ENCODE measurements at places on chromosomes 11 and 22.

GRCh38 chr11:80155412-80156017 lies 714.7 kb upstream of the TENM4 start:
- H3K36me3 ChIP-seq: no peaks in the 10 kb centered on the region
- H3K27ac ChIP-seq: no peak overlapping the region
- DNase-seq: no peak
- no peaks in the 10 kb centered on the region for H3K4me1 ChIP-seq
- H3K4me3 ChIP-seq: no peak overlapping the region

- DNase-seq: no peak
- H3K4me3 ChIP-seq: no peak overlapping the region
- peaks cover 14% of the 10 kb centered on the region for H3K4me1 ChIP-seq
- H3K27me3 ChIP-seq: no peaks in the 10 kb centered on the region
Observed at GRCh38 chr11:66333896-66334604, 2.2 kb downstream of the RIN1 start.

GRCh38 chr11:124800226-124800929 lies at the start of gene MSANTD2:
Gene MSANTD2 (minus strand): TSS chr11:124800406. CDS start chr11:124800380, 26 bp downstream.
- H3K4me3 ChIP-seq: peak within 1 kb of the TSS; percentile 91
- peaks cover 9% of the 10 kb centered on the region for H3K4me1 ChIP-seq
- H3K27me3 ChIP-seq: no peaks in the 10 kb centered on the region
- peak within 1 kb of the TSS; percentile 95 for H3K27ac ChIP-seq

GRCh38 chr11:69366591-69366990 lies 72.6 kb downstream of the MYEOV start:
- H3K36me3 ChIP-seq: no peaks in the 10 kb centered on the region
- no peak overlapping the region for H3K27ac ChIP-seq
- DNase-seq: peak; percentile 6
- no peaks in the 10 kb centered on the region for H3K4me1 ChIP-seq

GRCh38 chr11:43756575-43756974 lies 76.0 kb downstream of the HSD17B12 start:
- H3K27me3 ChIP-seq: no peaks in the 10 kb centered on the region
- no peak for DNase-seq
- H3K36me3 ChIP-seq: no peaks in the 10 kb centered on the region
- no peak overlapping the region for H3K4me3 ChIP-seq
- no peaks in the 10 kb centered on the region for H3K4me1 ChIP-seq
- no peak overlapping the region for H3K27ac ChIP-seq

DNA sequence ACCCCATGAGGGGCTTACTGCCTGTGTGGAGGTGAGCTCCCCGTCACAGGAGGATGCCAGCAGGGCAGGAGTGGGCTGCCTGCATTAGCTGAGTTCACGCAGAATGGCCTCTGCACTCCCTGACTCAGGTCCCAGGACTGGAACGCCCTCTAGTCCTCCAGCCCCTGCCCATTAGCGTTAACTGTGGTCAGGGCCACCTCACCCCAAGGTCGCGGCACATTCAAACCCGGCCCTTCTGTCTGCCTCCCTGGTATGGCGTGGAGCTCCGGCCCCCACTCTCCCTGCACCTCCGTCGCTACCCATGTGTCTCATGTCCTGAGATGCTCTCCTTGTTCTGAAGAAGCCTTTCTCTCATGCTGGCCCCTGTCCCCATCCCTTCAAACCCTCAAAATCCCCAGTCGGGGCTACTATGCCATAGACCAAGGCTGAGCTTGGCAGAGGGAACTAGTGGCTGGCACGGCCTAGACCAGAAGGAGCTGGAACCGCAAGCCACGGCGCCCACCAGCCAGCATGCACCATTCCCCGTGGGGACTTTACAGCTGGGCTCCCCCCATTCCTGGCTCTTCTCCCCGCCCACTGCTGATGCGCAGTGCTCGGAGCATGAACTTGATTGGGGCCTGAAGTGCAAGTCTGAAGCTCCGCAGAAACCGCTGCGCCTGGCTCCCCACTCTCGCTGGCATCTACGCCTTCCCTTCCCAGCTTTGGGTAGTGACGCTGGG lies 79.5 kb upstream of the RTL6 start:
- no peak overlapping the region for H3K4me3 ChIP-seq
- H3K27me3 ChIP-seq: no peaks in the 10 kb centered on the region
- peaks cover 4% of the 10 kb centered on the region for H3K4me1 ChIP-seq
- H3K27ac ChIP-seq: no peak overlapping the region
- H3K36me3 ChIP-seq: no peaks in the 10 kb centered on the region

- H3K36me3 ChIP-seq: no peaks in the 10 kb centered on the region
- H3K4me1 ChIP-seq: peaks cover 2% of the 10 kb centered on the region
- no peak overlapping the region for H3K27ac ChIP-seq
- no peaks in the 10 kb centered on the region for H3K27me3 ChIP-seq
- H3K4me3 ChIP-seq: no peak overlapping the region
Observed at GRCh38 chr22:19693981-19694670, 20.2 kb upstream of the SEPTIN5 start.
